ENCODE measurements at places on chromosomes 16 and 17.

DNA sequence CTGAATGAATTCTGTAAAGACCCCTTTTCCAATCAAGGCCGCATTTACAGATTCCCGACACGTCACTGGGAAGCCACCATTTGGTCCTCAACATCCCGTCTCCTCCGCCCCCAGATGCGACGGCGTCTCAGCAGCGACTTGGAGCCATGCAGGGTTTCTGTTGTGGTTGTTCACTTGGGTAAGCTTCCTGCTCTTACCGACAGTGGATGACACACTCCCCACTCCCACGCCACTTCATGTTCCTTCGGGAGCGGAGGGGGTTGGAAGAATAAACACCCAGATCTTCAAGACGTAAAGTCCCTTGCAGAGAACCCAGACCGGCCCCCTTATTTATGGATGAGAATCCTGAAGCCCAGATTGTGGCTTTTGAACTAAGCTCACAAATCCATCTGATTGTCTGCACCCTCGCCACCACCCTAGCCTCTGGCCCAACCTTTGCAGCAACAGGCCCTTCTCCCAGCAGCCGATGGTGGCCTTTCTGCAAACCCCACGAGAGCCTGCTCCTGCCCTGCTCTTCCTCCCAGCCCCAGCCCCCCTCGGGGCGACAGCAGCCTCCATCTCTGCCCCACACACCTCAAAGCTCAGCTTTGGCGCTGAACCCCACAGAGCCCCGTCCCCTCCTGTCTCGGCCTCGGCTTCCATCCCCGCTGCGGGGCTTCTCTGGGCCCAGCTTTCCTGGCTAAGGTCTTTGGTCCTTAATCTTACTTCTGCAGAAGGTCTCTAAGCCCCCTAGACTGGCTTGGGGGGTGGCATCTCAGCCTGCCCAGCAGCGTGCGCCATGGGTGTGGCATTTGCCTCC is 19.0 kb upstream of the OSGIN1 start:
- no peak for DNase-seq

DNA sequence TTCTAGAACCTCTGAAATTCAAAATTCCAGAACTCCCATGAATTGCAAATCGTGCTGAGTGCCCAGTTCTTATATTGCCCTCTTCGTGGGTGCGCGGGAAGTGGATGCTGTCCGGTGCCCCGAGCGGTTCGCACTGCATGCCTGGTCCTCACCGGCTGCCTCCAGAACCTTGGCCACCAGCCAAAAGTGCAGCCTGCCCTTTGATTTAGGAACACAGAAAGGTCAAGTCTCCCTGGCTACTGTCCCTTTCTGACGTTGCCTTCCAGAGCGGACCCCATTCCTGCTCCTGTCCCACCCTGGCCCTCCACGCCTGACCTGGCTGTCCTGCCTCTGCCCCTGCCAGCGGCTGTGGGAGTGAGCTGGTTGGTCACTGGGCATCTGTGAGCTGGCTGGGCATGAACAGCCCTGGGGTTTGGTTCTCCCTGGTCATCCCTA is 9.7 kb downstream of the NEUROD2 start:
- DNase-seq = no peak

DNA sequence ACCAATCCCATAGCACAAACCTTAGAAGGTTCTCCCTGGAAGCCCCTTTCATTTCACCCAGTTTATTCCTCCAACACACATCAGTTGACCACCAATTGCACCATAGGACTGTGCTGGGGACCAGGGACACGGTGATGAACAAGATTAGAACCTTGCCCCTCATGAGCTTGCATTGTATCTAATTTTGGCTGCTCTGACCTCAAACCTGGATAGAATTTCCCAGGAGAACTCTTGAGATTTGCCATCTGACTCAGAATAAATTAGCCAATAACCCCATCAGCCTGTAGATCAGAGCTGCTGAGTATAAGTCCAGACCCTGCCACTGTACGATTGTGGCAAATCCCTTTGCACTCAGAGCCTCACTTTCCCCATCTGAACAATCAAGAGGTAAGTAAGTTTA is 52.1 kb downstream of the CDH11 start:
- no peak for DNase-seq

DNA sequence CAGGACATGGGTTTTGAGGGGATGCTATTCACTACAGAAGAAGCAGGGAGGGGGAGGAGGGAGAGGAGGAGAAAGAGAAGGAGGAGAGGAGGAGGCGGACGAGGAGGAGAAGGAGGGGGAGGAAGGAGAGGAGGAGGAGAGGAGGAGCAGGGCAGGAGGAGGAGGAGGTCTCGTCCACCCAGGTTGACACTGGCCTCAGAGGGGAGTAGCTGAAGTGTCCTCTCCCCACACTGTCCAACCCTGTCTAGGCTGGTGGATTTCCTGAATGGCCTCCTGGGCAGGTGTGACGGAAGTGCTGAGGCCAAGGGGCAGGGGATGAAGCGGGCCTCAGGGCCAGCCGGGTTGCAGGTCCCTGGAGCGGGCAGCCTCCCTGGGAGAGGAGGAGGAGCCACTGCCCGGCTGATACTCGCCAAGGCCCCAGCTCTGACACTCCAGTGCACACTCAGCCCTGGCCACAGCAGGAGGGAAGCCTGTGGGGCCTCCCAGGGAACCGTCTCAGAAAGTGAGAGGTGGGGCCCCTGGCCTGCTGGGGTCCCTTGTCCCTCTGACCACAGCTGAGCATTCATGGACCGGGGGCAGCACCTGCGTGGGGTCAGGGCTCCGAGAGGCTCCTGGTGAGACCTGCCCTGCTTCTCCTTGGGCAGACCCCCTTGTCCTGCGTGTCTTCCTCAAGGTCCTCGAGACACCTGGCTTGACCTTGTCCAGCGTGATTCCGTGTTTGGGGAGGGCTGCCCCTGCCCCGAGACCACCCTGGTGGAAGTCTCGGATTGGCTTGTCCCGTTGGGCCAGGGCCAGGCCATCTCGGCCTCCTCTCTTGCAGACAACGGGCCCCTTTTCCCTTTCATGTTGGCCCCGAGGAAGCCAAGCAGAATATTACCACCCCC is 200.6 kb upstream of the CIBAR2 start:
- DNase-seq = peak; percentile 70

- DNase-seq = no peak
Observed at GRCh38 chr17:64038331-64039105, 18.1 kb upstream of the ICAM2 start.

- DNase-seq = no peak
Observed at GRCh38 chr17:57697891-57698711, 47.0 kb downstream of the CCDC182 start.

- DNase-seq = no peak
Observed at GRCh38 chr17:66915204-66915611, 49.3 kb upstream of the CACNG4 start.
